ENCODE measurements at places on chromosomes 11 and 22. TPM values are rescaled to one million over a fixed set of nuclear protein-coding genes. Genes with fewer than 3 reads are reported as not detected.

GRCh38 chr22:26480611-26480932 is 3.0 kb downstream of the HPS4 start:
- DNase-seq = no peak

DNA sequence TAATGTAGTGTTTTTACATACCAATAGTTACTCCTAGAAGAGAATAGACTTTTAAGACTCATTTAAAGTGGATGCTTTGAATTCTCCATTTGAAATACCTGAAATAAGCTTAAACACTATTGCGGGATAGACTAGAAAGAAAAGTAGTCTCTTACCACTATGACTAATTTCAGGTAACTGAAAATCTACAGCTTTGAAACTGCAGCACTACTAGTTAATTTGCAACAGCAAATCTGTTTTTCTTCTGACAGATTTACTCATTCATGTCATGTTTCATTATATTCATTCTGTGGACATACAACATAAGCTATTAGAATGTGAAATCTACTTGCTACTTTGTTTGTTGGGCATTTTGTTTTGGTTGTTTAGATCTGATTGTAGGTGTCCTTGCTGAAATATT is 153.6 kb downstream of the MAML2 start:
- DNase-seq = no peak

- no peak for DNase-seq
Observed at GRCh38 chr11:21911061-21911460, 281.8 kb upstream of the ANO5 start.

DNA sequence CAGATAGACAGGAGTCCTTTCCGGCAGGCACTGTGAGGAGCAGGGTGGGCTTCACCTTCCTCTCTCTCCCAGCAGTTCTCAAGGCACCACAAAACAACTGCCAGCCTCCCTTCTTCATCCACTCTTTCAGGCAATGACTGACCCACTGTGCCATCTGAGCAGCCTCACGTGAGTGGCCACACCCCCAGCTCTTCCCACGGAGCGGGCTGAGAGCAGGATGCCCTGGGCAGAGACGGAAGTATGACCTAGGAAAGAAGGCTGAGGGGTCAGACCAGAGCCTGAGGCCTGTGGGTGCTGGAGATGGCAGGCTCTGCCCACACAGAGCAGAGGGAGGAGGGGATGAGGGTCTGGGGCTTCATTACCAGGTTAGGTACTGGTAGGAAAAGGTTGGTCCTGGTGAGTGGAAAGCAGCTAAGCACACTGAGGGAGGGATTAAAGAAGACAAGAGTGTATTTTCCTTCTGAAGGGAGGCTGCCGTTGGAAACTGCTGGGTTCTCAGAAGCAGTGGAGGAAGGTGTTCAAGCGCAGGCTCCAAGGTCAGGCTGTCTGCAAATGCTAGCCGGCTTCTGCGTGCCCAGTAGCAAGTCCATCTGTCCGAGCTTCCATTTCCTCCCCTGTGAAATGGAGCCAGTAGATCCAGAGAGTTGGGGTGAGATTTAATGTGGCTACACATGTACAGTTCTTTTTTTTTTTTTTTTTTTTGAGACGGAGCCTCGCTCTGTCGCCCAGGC is 4.6 kb downstream of the NLRP6 start:
- DNase-seq = no peak

DNA sequence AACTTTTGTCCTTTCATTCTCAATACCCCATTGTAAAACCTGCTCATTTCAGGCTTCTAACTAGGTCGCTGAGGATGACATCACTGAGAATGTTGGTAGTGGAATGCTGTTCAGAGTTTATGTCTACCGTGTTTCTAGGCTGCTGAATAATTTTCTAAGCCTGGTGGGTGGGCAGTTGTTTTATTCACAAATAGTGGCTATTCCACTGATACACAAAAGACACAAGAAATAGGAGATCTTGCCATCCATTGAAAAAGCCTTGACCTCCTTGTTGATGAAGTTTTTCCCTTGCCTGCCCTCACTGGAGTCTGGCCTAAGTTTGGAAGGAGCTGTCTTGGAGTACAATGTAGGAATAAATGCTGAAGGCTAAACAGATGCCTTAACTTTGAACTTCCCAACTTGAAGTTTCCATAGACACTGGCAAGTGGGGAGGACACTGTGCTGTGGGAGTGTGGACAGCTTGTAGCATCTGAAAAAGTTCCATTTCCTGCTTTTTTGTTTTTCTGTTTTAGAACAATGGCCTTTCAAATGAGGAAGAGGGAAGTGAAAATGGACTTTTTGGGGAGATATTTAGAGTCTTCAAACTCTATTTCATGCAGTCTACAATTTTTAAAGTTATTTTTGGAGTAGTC is 59.2 kb downstream of the TRIM44 start:
- no peak for DNase-seq

DNA sequence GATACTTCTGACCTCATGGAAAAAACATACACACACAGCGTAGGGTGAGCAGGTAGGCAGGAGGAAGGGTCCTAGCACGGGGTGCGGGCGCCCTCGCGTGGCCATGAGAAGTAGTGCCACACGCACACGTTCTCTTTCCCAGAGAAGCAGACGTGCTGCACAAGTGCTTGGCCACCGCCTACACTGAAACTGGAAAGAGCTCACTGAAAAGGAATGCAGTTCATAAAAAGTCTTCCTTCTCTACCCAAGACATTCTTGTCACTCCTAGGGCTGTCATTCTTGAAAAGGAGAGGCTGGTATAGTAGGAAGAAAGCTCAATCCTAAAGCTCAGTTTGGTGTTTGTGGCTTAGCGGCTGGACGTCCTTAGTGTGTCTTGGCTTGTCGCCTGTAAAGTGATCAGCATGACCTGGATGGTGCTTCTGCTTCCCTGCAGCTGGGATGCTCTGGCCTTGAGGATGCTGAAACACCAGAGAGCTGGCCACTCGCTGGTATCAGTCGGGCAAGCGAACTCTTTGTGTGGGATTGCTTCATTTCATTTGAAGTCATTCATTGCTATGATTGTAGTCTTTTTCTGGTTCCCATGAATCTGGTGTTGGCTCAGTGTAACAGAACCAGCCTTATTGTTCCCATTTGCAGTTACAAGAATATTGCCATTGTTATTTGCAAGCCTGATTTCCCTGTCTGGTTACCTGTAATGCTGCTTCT is 303.8 kb downstream of the NTM start:
- DNase-seq = peak; percentile 77

GRCh38 chr11:128551058-128551457 is 36.3 kb downstream of the ETS1 start:
- DNase-seq = no peak

DNA sequence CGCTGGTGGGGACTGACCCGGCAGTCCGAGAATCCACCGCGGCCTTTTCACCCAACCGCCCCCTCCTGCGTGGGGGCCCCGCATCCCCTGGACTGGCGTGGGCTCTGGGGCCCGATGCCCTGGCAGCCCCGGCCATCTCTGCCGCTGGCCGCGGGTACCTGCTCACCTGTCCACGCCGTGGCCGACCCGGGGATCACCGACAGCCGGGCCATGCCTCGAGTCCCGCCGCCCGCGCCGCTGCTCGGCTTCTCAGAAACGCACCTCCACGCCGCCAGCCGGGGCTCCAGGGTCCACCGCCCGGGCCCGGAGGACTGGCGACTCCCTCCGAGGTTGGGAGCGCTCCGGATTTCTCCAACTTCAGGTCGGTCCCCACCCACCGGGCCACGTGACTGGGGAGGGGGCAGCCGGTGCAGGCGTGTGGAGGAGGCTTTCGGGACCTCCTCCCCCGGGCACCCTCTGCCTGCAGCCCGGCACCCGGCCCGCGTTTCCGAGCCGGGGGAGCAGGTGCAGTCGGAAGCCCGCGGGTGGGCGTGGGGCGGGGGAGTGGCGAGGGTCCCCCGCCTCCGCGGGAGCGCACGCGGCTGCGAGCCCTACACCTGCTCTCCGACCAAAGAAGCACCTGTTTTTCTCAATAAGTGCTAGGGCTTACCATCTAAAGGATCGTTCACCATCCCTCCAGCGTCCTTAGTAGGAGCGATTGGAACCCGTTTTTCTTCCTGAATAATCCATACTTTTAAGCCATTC is 554 bp upstream of the NRIP3 start:
- no peak for DNase-seq

GRCh38 chr22:45627489-45628233 is 44.0 kb upstream of the ATXN10 start:
- no peak for DNase-seq

GRCh38 chr11:1970956-1971355 is 23.8 kb downstream of the MRPL23 start:
- DNase-seq = no peak

DNA sequence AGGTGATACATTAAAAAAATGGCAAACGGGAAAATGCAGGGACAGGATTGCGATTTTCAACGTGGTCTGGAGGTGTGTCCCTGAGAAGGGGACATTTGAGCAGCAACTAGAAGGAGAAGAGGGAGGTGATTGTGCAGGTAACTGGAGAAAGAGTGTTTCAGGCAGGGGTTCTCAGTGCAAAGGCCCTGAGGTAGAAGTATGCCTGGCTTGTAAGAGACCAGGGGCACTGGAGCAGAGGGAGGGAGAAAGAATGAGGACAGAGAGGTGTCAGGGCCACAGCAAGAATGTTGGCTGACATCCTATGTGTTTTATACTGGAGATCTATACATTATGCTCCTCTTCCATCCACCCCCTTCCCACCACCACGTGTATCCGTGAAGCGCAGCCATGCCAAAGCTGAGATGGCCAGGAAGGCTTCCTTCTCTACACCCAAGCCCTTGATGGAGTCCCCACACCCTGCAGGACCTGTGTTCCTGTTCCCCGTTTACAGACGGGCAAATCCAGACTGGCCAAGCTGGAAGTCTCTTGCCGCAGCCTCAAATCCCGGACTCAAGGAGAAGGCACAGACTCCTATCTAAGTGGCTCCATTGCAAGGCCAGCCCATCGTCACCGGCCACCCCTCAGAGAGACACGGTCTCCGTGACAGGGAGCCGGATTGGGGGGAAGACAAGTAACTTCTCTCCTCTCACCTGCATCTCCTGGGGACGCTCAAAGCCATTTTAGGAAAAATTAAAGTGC is 416.1 kb downstream of the MN1 start:
- no peak for DNase-seq

GRCh38 chr11:134356656-134357544 is 25.1 kb downstream of the GLB1L2 start:
- DNase-seq = no peak

GRCh38 chr11:86101941-86102407 is 33.1 kb upstream of the PICALM start:
- DNase-seq = no peak

DNA sequence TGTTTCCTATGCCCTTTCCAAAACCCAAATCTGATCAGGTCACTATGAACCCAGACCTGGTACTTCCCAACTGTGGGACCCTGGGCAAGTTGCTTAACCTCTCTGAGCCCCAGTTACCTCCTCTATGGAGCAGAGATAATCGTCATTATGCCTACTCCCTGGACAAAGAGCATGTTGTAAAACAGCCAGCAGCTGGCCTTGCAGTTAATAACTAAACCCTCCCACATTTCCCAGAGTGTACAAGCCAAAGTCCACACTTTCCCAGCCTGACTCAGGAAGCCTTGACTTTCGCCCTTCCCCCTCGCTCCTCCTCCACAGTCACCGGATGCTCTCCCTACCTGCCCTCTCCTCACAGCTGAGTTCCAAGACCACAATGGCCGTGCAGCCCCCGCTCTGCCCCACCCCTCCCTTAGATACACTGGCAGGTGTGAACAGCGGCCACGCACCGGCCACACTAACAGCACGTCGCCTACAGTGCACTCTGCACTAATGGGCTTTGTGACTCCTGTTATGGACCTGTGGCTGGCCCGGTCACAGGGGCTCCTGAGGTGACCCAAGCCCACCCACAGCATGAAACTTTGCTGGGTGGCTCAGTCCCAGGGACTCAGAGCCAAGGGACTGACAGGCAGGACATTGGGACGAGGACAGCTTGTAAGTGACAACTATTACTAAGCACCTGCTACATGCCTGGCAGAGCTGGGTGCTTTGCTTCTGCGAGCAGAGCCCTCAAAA is 15.6 kb upstream of the MFNG start:
- peak; percentile 66 for DNase-seq

DNA sequence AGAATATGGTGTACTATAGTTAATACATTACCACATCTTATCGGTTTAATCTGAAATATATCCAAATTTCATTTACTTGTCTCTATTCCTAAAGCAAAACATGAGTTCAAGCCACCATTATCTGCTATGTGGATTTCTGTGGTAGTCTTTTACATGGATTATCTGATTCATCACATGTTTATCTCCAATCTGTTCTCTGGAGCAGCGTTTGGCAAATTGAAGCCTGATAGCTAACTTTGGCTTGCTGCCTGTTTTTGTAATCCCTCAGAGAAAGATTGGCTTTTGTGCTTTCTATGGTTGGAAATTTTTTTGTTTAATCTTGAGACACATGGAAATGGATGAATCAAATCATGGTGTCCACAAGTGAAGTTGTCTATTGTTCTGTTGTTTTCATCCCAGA is 274.3 kb downstream of the JRKL start:
- no peak for DNase-seq

DNA sequence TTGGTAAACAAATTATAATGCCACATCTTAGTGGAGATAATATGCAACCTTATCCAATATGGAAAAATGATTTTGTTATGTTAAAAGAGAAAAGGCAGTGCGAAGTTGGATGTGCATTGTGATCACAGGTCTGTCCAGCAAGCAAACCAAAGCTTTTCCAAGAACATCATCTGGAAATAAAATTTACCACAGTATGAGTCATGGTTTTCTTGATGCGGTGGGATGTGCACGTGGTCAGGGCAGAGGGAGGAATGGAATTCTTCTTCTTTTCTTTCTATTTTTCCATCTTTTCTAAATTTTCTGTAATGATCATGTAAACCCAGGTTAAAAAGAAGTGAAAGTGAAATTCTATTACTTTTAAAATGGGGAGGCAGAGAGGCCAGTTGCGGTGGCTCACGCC is 169.8 kb downstream of the C11orf91 start:
- DNase-seq = peak; percentile 32

- no peak for DNase-seq
Observed at GRCh38 chr11:98559961-98560360, 460.8 kb upstream of the CNTN5 start.

GRCh38 chr11:116703421-116703820 is 69.4 kb downstream of the BUD13 start:
- no peak for DNase-seq

DNA sequence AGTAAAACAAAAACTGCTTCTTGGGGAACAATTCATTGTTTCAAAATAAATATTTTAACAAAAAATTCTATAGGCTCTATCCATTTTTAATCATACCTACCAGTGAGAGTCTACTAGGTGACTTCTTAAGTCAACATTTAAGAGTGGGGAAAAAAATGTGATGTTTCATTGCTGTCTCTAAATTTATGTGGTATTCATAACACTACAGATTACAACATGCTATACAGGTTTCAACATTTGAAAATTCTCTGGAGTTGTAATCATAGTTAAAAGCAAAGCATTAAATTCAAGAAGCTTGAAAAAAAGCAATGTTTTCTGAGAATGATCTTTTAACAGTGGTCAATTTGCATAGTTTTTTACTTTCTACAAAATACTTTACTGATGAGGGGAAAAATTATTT is 18.3 kb downstream of the SBF2 start:
- no peak for DNase-seq

- DNase-seq = no peak
Observed at GRCh38 chr11:68829581-68829980, 12.1 kb downstream of the CPT1A start.

GRCh38 chr22:44276706-44277356 is 35.9 kb downstream of the SHISAL1 start:
- no peak for DNase-seq

KRTAP5-1 gene
- not detected for polyA plus RNA-seq

VSIG2 gene
- polyA plus RNA-seq = 2.3 TPM

CASP4 gene
- 78.6 TPM for polyA plus RNA-seq

KRTAP5-11 gene
- not detected for polyA plus RNA-seq

GSTT2 gene
- polyA plus RNA-seq = 0.40 TPM

Measured in muscle of arm (tissue), 14 donors.